ENCODE measurements at places on chromosomes 4 and X. TPM values are rescaled to one million over a fixed set of nuclear protein-coding genes. Genes with fewer than 3 reads are reported as not detected.

DNA sequence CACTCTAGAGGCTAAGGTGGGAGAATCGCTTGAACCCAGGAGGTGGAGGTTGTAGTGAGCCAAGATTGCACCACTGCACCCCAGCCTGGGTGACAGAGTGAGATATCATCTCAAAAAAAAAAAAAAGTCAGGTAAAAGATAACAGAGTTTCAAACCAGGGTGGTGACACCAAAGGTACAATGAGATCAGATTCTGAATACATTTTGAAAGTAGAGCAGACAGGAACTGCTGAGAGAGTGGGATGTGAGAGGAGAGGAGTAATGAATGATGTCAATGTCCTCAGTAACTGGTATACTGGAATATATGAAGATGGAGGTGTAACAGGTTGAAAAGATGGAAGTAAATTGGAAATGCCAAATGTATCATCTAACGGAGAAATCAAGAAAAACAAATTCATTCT lies 135.6 kb downstream of the CAMK2D start:
- DNase-seq, result no peak

DNA sequence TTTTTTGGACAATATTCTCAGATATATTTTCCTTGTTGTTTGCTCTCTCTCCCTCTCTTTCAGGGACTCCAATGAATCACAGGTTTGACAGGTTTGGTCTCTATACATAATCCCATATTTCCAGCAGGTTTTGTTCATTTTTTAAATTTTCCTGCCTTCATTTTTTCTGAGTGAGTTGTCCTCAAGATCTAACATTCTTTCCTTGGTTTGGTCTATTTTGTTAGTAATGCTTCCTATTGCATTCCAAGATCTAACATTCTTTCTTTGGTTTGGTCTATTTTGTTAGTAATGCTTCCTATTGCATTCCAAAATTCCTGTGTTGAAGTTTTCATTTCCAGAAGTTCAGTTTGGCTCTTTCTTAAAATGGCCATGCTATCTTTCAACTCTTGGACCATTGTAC lies 45.3 kb upstream of the ZMAT1 start:
- peak; percentile 56 for DNase-seq

- peak; percentile 11 for DNase-seq
Measured at GRCh38 chrX:10165580-10166247, 8.9 kb downstream of the CLCN4 start.

Gene L1CAM
- total RNA-seq, result 3.0 TPM

Gene CCDC158
- total RNA-seq, result not detected

GRCh38 chrX:100677611-100678181 lies 33.7 kb downstream of the SRPX2 start:
- DNase-seq, result no peak

Gene TRIM61
- total RNA-seq, result 3.9 TPM

- no peak for DNase-seq
Measured at GRCh38 chrX:124829930-124830329, 483.6 kb downstream of the SH2D1A start.

DNA sequence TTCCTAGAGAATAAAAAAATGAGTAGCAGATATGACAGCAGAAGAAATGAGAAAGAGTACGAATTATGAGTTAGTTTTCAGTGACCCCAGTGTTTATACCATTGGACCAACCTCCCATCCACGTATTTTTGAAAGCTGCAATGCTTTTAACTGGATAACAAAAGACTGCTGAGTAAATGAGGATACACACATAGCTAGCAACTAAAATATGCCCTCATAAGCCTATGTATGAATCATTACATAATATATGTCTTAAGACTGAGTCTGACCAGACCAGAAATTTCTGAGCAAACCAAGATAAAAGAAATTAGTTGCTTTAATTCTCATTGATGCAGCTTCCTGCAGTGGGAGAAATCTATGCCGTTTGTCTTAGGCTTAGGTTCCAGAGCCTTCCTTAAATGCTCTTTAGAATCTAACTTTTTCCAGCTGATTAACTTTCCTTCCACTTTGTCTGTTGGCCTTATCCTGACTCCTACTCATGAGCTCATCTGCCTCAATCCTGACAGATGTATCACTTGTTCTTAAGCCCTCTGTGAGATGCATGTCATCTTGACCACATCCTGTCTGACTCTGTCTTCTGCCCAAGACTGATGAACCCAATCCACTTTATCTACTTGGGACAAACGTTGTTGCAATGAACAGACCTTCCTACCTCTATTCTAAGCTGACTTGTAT lies 301.4 kb upstream of the AADAT start:
- DNase-seq, result peak; percentile 92

DNA sequence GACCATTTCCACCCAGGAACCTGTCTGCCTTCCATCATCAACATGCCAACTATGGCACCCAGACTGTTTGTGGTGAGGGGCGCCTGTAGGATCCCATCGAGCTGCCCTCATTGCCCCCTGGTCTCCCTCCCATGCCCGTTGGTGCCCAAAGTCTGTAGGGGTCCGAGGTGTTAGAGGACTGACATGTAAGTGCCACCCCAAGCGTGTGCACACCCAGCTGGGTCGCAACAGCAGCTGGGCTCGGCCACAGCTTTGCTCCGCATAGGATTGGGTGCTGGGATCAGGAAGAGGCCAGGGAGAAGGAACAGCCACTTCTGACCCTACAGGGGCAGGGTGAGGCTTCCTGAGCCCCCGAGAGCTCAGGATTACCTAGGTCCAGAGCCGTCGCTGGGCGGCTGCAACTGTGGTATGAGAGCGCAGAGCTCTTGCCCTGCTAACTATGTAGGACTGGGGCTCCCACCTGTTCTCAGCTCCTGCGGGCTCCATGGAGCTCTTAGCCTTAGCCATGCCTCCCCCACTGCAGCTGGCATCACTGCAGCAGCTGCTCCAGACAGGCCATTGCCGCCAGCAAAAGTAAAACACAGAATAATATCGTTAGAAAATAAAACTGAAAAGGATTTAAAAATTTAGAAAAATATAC lies 1160.3 kb downstream of the FSTL5 start:
- DNase-seq, result no peak

DNA sequence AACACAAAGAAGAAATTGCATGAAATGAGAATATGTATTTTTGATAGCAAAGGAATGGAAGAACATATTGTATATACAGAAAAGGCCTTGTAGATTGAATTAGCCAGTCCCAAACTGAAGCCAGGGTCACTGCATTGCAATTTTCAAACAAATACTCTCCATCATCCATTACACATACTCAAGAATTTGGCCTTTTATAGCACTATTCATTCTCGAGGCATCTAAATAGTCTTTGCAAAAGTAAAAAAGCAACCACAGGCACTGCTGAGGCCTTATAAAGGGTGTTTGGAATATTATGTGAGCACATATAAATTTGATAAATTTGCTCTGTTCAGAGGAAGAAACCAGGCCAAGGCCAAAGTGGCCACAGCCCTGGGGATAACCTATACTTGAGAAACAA lies 123.0 kb downstream of the ZNF827 start:
- DNase-seq, result no peak

GRCh38 chr4:153725136-153725830 lies 34.5 kb downstream of the RNF175 start:
- no peak for DNase-seq

DNA sequence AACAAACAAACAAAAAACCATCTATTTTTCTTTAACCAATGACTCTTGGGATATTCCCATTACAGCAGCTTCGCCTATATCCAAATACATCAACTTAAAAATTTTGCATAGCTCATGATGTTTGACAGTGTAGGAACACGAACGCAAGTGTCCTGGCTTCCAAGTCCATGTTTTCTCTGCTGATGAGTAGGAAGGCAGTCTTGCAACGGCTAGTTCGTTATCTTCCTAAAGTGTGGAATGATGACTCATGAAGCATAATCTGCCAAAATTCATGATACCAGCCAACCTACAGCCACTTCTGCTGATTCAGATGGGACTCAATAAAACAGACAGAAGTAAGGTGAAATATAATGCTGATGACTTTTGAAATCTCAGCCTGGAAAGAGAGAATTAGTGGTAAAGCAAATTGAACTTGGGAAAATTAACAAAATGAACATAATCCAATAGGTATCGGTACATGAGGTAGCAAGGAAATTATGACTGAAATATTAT lies 6.4 kb upstream of the SEPTIN11 start:
- peak; percentile 69 for DNase-seq

DNA sequence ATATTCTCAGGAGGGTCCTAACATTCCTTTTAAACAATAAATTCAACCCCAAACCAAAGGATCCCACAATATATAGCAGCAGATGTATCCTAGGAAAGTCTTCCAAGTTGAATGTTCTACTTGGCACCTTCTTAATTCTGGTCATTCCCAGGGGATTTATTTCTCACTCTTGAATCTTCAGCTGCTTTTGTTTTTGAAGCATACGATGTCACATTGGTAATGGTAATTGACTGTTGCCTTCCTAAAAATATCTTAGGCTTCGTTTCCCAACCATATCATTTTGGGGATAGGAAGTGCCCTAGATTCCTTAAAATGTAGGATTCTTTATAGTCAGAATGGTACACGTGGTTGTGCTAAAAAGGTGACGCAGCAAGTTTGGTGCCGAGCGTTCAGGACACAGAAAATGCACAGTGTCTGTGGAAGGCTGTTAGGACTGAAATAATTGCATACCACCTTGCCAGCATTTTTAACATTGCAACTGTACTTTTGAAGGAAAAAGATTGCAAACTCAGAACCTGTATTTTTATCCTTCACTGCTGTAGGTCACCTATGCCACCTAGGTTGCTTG lies 8.1 kb downstream of the SNX25 start:
- no peak for DNase-seq

DNA sequence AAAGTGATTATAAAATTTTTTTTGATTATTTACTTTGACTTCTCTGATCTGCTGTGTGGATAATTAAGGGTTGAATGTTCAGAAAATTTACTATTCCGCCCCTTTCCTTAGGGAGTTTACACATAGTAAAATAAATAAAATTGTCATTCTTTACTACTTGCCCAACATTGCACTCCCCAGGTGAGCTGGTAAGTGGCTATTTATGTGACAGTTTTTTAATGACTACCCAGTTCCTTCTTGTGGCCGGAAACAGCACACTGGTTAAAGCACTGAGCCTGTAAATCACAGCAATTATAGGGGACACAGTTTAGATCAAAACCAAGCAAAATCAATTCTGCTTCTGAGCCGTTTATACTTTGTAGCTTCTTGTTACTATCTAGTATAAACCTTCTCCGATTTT lies 158.1 kb downstream of the FHIP1A start:
- no peak for DNase-seq

GRCh38 chr4:83582289-83582785 lies 46.4 kb downstream of the GPAT3 start:
- peak; percentile 48 for DNase-seq

DNA sequence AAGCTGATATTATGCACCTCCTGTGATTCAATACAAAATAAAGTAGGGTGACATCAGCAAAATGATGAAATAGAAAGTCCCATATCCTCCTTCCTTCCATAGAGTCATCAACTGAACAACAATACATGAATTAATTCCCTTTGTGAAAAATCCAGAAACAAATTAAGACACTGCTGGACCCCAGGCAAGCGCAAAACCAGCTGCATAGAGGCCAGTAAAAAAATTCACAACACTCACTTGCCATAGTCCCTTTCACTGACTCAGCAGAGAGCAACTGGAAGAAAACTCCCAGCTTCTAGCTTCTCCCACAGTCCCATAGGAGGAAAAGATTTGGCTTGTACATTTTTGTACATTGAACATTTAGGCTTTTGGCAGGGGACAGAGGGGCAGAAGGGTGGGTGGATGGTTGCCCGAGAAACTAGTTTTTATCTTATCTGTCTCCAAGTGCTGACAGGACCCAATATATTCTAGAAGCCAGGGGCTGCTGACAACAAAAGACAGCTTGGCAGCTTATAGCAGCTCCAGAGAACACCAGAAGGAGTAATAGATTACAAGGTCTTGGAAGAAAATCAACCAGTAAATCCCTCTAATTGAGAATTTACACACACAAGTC lies 124.6 kb downstream of the NDST3 start:
- DNase-seq, result no peak

- DNase-seq, result no peak
Measured at GRCh38 chr4:138728566-138728965, 287.0 kb upstream of the NOCT start.

Gene REELD1
- not detected for total RNA-seq
